ENCODE measurements at places on chromosomes 5 and 9. TPM values are rescaled to one million over a fixed set of nuclear protein-coding genes. Genes with fewer than 3 reads are reported as not detected.

NR5A1 gene
- total RNA-seq, result not detected

GTF2H2 gene
- 8.2 TPM for total RNA-seq

RNF183 gene
- total RNA-seq, result not detected

DNA sequence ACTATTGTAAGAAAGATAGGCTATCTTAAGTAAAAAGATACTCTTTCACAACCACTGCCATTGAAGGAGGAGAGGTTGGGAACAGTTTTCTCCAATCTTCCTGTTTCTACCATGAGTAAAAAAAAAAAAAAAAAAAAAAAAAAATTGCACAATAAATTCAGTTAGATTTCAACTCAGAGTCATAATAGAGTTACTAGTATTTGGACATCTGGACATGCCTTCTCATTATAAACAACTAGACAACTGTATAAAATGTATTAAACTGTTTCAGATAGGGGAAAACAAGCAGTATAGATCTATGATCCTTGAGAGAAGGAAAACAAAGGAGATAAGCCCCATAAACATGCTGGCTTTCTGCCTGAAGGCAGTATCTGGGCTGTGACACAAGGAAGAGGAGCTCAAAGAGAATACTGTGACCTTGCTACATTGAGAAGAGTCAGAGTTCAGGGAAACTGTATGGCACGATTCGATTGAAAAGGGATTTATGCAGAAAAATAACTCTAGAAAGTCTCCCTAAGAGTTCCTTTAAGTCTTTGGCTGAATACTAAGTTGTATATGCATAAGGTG, 249.2 kb upstream of the POU5F2 start:
- no peak for DNase-seq

- no peak for DNase-seq
Observed at GRCh38 chr5:35819026-35819425, 37.7 kb upstream of the IL7R start.

- DNase-seq, result no peak
Observed at GRCh38 chr5:142600092-142600491, 85.8 kb downstream of the FGF1 start.

DNA sequence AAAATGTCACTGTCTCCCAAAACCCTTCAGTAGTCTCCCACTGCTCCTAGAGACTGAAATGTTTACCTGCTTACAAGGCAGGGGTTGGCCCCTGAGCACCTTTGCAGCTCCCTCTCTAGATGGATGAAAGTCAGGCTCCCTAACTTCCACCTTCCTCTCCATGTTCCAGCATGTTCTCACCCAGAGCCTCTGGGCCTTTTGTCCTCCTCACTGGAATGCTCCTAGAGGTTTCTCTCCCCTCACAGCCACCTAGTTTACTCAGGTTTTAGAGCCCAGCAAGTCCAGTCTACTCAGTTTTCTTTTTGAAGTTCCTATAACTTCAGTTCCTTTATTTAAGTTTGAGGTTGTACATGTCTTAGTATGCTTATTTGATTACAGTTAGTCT, 815 bp upstream of the URM1 start:
- no peak for DNase-seq

- DNase-seq, result no peak
Observed at GRCh38 chr9:35436933-35437332, 53.0 kb upstream of the RUSC2 start.

DNA sequence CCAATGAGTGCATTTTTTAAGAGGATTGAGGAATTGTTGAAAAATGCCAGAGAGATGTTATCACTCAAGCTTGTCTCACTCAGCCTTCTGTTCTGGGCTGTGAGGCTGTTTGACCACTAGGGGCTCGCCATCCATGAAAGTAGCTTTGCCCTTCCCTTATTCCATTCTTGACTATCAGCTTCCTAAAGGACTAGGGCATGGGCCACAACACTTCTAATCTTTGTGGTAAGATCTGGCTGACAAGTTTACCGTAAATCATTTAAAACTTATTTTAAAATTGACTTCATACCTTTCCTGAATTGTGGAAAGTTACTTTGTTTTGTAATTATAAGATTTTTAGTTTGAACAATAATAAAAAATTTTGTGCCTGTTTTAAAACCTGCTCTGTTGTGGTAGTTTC, 49.5 kb downstream of the TJP2 start:
- peak; percentile 33 for DNase-seq

- DNase-seq, result no peak
Observed at GRCh38 chr5:67578011-67578410, 381.4 kb upstream of the CD180 start.

Data from glomerular endothelial cell (primary cell).